Fibroblast of lung (primary cell): ENCODE measurements at places on chromosomes 1 and 21. TPM values are rescaled to one million over a fixed set of nuclear protein-coding genes. Genes with fewer than 3 reads are reported as not detected.

Gene KCNT2
- 0.87 and 0.96 TPM in 2 replicates for polyA plus RNA-seq

Gene DNMT3L
- not detected in 2 replicates for polyA plus RNA-seq

Gene PPIAL4G
- polyA plus RNA-seq: not detected in 2 replicates

Gene ANKRD45
- 0.34 and 0.43 TPM in 2 replicates for polyA plus RNA-seq

Gene GBP4
- 0.40 and 1.3 TPM in 2 replicates for polyA plus RNA-seq

Gene KCNE1
- 0.45 and 0.63 TPM in 2 replicates for polyA plus RNA-seq

Gene LMX1A
- polyA plus RNA-seq: not detected in 2 replicates

Gene AMY2A
- polyA plus RNA-seq: not detected in 2 replicates

- H3K4me3 ChIP-seq: no peak overlapping the region
- peak; percentile 92 for DNase-seq
- H3K27me3 ChIP-seq: no peaks in the 10 kb centered on the region
- H3K36me3 ChIP-seq: no peaks in the 10 kb centered on the region
- no peak overlapping the region for H3K27ac ChIP-seq
- H3K4me1 ChIP-seq: no peaks in the 10 kb centered on the region
Measured at GRCh38 chr21:41283211-41283818, 33.3 kb upstream of the FAM3B start.

- H3K27me3 ChIP-seq: no peaks in the 10 kb centered on the region
- H3K27ac ChIP-seq: no peak overlapping the region
- DNase-seq: no peak
- H3K4me3 ChIP-seq: no peak overlapping the region
- no peaks in the 10 kb centered on the region for H3K36me3 ChIP-seq
Measured at GRCh38 chr1:57546549-57547330, 122.9 kb upstream of the DAB1 start.
